ENCODE measurements at places on chromosomes 7 and 10.
A peak's percentile ranks its signal among the peaks of the same experiment; 100 is the strongest.

- no peak for DNase-seq
Observed at GRCh38 chr10:48418189-48418788, 111.8 kb downstream of the MAPK8 start.

DNA sequence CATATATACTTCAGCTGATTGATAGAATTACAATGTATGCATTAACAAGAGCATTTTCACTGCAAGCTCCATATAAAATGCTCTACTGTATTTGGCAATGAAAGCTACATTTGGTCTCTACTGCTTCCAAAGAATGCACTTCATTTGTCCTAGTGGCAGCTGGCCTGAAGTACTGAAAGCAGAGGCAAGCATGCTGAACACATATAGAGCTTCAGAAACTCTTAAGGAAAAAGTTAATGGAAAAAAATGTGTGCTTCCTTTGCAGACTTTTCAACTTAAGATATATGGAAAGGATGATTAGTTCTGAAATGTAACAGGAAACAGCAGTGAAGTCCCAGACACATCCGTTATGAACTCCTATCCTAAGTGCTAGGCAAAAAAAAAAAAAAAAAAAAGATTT, 537.1 kb upstream of the POM121L12 start:
- DNase-seq = no peak

DNA sequence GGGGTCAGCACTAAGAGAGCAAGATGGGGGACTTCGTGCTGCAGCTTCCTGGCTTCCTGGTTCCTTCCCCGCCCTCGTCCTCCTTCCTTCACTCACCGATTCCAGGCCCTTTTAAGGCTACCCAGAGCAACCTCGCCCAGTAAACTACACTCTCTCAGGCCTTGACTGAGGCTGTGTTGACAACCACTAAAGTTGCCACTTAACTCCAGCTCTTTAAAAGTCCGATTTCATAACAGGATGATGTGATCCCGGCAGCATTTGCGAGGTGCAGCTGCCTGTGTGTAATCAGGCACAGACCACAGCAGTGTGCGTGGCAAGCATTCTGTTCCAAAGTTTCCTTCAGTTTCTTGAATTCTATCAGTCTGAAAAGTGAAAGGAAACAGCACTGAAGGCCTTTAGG, 110.6 kb downstream of the RAB11FIP2 start:
- peak; percentile 25 for DNase-seq

DNA sequence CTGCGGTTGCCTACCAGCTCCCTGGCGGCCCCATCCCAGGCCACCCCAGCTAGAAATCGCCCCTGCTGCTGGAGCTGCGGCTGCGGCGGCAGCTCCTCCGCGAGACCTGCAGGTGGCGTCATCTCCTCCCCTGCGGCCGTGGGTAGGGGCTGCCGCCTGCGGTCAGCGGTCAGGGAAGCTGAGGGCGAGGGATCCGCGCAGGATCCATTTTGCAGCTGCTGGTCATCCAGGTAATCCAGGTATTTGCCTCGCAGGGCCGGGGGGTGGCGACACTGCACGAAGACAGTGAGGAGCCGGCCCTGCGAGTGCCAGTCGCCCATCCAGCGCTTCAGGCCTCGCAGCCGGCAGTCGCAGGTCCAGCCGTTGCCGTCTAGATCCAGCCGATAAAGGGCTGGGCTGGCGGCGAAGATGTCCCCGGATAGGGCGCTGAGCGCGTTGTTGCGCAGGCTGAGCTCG, 1.5 kb downstream of the TRIL start:
- peak; percentile 5 for DNase-seq

DNA sequence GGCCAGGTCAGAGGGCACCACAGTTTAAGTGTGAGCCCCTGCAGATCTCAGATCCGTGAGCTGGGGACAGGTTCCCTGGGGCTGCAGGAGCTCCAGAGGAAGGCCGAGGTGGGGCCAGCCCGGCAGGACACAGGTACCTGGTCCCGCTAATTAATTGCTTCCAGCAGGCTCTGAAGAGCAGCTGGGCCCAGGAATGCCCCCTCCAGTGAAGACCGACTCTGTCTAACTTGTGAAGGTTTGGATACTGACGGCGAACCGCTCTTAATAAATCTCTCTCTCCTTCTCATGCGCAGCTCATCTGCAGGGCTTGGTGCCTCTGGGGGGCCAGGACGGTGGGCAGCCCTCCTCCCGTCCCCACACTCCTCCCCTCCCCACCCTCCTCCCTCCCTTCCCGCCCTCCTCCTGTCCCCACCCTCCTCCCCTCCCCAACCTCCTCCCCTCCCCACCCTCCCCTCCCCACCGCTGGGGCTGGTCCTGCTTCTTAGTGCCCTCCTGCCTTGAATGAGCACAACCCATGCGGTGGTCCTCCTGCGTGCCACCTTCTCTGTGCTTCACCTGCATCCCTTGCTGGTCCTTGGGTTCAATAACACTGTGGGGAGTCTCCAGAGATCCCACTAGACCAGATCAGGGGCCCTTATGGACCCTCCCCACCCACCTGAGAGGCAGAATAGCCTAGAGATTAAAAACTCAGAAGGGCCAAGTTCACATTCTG, 38.3 kb downstream of the PDGFA start:
- DNase-seq = no peak
